Thoracic aorta (tissue), 2 donors: ENCODE measurements at places on chromosomes 2 and 18. TPM values are rescaled to one million over a fixed set of nuclear protein-coding genes. Genes with fewer than 3 reads are reported as not detected.

CEP68 gene
- 31.3 TPM for total RNA-seq

TMEM17 gene
- total RNA-seq: 0.42 TPM

CNTNAP5 gene
- not detected for total RNA-seq

PER2 gene
- 14.2 TPM for total RNA-seq

CMPK2 gene
- 31.1 TPM for total RNA-seq

FRZB gene
- 203 TPM for total RNA-seq

IL37 gene
- not detected for total RNA-seq

SLC38A11 gene
- total RNA-seq: 0.85 TPM

PPP1R1C gene
- total RNA-seq: not detected

FIGLA gene
- total RNA-seq: not detected

DQX1 gene
- total RNA-seq: 1.9 TPM

ARHGAP15 gene
- 11.8 TPM for total RNA-seq

COL4A3 gene
- 36.7 TPM for total RNA-seq

HS6ST1 gene
- 32.4 TPM for total RNA-seq

RESP18 gene
- total RNA-seq: not detected

IL1RN gene
- total RNA-seq: 1.6 TPM

CPLX4 gene
- total RNA-seq: not detected

PAX3 gene
- total RNA-seq: not detected

CABYR gene
- total RNA-seq: 6.1 TPM

RIT2 gene
- total RNA-seq: not detected

ACVR1C gene
- total RNA-seq: not detected

PLEK gene
- total RNA-seq: 20.7 TPM

CSRNP3 gene
- 1.8 TPM for total RNA-seq

LRRC30 gene
- total RNA-seq: not detected

ASTL gene
- not detected for total RNA-seq

C2orf66 gene
- not detected for total RNA-seq

CRYGC gene
- total RNA-seq: not detected

IHH gene
- 1.6 TPM for total RNA-seq

RNU2-63P gene
- not detected for total RNA-seq

KCNG2 gene
- total RNA-seq: not detected

AFF3 gene
- total RNA-seq: 9.9 TPM

CFAP65 gene
- total RNA-seq: not detected

FECH gene
- total RNA-seq: 34.4 TPM

DSC1 gene
- total RNA-seq: not detected

ADGRF3 gene
- total RNA-seq: 0.68 TPM

COLEC12 gene
- total RNA-seq: 19.3 TPM

ALLC gene
- 1.1 TPM for total RNA-seq

EDAR gene
- not detected for total RNA-seq

SULT1C4 gene
- total RNA-seq: 2.8 TPM
